ENCODE measurements at places on chromosomes 11 and 22.

GRCh38 chr11:45073685-45074141, 72.7 kb upstream of the PRDM11 start:
- peak; percentile 13 for DNase-seq

- DNase-seq: no peak
Measured at GRCh38 chr11:42972741-42973140, 339.1 kb upstream of the API5 start.

DNA sequence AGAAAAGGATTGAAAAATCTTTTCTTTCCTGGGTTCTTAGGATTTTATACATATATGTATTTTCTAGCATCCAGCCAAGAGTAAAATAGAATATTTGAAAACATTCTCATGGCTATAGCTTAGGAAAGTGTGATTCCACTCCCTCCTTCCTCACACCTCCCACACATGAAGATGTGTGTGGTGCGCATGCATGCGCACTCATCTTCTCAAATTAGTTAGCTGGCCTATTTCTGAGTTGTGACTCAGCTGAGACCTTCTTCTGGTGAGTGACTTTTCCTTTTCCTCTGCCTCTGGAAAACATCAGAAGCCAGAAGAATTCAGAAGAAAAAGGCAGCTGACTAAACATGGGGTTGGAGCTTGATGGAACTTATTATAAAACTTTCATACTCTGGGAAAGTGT, 149.8 kb downstream of the OR4C45 start:
- DNase-seq: no peak

GRCh38 chr11:60077981-60078380, 10.5 kb upstream of the MS4A2 start:
- DNase-seq: no peak

- DNase-seq: no peak
Measured at GRCh38 chr22:33640900-33641299, 279.4 kb downstream of the LARGE1 start.

- DNase-seq: no peak
Measured at GRCh38 chr11:7690648-7691047, 15.6 kb downstream of the OVCH2 start.

DNA sequence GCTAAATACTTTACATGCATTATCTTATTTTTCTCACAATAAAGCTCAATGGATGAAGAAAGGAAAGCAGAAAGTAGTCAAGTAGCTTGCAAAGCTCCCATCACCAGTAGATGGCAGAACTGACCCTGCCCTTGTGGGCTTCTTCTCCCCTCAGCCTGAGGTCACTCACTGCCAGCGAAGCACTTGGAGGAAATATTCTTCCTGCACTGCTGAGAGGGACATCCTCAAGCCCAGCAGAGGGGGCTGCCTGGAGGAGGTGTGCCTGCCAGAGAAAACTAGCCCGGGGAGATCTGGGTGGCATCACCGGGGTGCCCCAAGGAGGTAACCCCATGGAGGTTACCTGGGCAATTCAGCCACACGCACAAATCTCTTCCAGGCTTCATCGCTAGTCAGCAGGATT, 6.6 kb downstream of the APOL4 start:
- DNase-seq: peak; percentile 47

GRCh38 chr11:76553554-76554476, 109.0 kb downstream of the EMSY start:
- DNase-seq: no peak

- DNase-seq: no peak
Measured at GRCh38 chr11:12229450-12230229, 119.2 kb downstream of the MICAL2 start.

- DNase-seq: no peak
Measured at GRCh38 chr11:32427935-32428664, 7.2 kb downstream of the WT1 start.

DNA sequence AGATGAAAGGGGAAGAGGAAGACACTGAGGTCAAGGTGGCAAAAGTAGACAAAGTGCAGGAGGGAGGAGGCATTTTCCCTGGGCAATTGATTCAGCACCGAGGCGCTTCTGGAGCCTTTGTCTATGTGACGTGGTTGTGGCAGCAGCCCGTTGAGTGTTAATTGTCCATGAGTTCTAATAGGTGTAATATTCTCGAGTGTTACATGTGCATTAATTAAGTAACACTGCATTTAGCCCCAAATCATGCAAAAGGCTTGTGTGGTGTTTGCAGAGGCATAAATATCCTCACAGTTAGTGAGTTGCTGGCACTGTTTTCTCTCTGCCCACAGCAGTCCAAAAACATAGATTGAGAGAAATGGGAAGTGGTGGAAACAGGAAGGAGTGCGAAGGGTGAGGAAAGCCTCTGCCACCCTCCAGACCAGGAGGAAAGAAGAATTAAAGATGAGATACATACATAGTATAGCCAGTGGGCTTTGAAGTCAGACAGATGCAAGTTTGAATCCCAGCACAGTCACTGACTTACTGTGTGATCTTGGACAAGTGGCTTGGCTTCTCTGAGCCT, 361.2 kb downstream of the MN1 start:
- no peak for DNase-seq

GRCh38 chr11:88508418-88508758, 170.9 kb upstream of the CTSC start:
- no peak for DNase-seq

- no peak for DNase-seq
Measured at GRCh38 chr22:19889951-19890350, 35.3 kb upstream of the GNB1L start.

DNA sequence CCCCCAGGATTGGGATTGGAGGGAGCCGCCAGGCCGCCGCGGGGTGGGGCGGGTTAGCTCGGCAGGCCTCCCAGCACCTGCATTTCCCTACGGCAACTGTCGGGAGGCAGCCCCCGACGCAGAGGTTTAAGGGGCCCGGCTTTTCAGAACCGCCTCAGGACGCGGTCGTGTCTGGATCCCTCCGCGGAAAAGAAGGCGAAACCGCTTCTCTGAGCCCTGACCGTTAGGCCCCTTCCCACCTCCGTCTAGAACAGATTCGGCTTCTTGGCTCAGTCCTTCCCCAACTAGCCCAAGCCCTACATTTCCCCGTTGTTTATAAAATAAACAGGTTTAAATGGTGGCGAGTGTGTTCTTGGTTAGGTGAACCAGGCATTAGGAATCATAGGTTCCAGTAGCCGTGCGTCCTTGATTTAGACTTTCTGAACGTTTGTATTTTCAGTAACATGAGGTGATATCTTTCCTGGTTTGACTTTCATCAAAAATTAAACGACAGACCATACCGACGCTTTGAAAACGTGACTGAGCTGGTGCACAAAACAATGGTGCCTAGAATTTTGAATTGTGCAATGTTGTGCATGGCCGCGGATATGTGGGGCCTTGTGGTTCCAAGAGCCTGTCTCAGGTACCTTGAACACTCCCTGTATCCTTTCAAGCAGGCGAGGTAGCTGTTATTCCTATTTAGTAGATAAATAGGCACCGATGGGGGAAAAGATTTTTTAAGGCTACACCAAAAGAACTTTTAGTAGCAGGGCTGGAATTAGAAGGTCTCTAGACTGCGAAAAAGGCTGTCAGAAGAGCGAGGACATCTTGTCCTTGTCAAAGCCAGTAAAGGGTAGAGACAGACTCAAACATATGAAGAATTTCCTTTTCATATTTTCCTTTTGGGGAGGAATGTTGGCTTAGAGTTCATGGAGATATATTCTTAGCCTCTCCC, 1.2 kb upstream of the HSPA8 start:
- peak; percentile 50 for DNase-seq

DNA sequence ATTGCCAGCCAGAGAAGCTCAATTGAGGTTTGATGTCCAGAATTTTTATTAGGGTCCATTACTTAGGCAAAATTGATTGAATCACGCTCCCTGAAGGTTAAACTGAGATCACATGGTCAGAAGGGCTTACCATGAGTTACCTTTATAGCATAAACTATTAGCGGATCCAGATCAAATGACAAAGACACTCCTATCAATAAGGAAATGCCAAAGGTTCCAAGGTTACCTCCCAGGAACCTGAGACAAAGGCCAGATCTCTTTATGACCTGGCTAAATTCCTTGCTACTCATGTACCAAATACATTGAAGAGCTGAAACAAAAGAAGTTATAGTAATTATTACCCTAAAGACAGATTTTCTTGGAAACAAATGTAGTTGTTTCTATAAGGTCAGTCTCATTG, 27.8 kb upstream of the ANO5 start:
- DNase-seq: no peak

- DNase-seq: no peak
Measured at GRCh38 chr11:7591987-7592386, 78.2 kb downstream of the PPFIBP2 start.

DNA sequence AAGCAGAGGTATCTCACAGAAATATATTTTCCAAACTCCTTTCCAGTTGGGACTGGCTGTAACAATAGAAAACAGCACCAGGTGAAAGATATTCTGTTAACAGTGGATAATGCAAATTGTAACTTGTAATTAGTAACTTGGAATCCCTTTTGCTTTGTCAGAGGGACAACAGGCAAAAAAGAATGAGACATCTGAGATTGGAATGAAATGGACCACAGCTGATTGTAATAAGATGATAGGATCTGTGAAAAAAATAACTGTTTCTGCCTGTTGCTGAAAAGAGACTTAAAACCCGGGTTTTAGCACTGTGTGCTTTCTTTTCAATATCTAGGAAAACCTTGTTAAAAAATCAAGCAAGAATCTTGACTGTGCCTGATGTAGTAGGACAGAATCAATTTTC, 655.7 kb downstream of the METTL15 start:
- no peak for DNase-seq

DNA sequence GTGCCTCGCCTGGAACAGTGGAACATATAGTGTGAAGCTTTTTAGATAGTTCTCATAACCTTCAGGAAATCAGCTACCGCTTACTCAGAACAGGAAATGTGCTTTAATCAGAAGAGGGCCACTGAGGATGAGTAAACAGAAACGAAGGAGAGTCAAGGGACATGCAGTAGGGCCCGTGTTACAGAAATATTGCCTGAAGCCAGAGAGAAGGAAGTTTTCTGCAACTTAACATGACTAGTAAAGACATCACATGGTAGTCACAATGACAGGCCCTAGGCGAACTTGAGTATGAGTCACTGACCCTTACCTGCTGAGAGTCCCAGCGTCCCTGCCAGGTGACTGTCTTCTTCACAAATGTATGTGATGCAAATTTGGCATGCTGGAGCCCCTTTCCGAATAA, 39.4 kb downstream of the CARD18 start:
- peak; percentile 39 for DNase-seq

DNA sequence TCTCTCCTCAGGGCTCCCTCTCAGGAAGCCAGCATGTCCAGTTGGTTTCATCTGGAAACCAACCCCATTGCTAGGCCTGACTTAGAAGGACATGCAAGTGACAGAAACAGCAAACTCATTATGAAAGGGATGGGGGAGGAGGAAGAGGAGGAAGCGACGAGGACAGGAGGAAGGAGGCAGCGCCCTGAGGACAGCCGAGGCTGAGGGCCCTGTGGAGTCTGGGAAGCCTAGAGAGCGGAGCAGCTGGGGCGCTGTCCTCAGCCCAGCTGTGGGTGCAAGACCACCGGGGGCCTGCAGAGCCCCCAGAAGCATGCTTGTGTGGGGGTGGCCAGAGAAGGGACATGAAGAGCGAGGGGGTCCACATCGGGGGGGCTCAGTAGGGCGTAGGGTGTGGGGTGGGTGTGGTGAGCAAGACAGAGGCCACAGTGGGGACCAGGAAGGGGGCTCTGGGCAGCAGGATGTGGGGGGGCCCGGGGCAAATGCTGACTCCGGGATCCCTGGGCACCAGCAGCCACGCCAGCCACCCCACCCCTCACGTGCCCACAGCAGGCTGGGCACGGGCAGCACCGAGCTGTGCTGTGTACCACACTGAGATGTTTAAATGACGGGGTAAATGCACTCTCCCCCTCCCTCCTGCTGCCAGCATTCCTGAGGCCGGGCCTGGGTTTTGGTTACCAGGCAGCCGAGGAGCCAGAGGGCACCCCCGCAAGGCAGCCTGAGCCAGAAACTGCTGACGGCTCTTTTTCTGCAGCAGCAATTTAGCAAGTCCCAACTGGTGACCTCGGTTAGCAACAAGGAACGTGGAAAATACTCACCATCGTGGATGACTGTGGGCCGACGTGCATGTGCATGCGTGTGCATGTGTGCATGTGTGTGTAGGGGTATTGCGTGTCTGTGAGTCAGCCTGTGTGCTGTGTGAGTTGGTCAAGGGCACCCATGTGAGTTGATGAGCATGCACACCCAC, 82.7 kb upstream of the LINC01488 start:
- DNase-seq: no peak

- no peak for DNase-seq
Measured at GRCh38 chr11:13105237-13105844, 96.2 kb downstream of the RASSF10 start.

GRCh38 chr11:9562716-9563115, 10.8 kb upstream of the WEE1 start:
- no peak for DNase-seq

- DNase-seq: no peak
Measured at GRCh38 chr11:100396266-100396665, 290.8 kb upstream of the ARHGAP42 start.

- no peak for DNase-seq
Measured at GRCh38 chr11:58926251-58926650, 13.0 kb upstream of the GLYATL1 start.

- DNase-seq: no peak
Measured at GRCh38 chr11:76369406-76369805, 11.5 kb downstream of the THAP12 start.

GRCh38 chr22:26660356-26660755, 3.0 kb downstream of the MIAT start:
- no peak for DNase-seq

DNA sequence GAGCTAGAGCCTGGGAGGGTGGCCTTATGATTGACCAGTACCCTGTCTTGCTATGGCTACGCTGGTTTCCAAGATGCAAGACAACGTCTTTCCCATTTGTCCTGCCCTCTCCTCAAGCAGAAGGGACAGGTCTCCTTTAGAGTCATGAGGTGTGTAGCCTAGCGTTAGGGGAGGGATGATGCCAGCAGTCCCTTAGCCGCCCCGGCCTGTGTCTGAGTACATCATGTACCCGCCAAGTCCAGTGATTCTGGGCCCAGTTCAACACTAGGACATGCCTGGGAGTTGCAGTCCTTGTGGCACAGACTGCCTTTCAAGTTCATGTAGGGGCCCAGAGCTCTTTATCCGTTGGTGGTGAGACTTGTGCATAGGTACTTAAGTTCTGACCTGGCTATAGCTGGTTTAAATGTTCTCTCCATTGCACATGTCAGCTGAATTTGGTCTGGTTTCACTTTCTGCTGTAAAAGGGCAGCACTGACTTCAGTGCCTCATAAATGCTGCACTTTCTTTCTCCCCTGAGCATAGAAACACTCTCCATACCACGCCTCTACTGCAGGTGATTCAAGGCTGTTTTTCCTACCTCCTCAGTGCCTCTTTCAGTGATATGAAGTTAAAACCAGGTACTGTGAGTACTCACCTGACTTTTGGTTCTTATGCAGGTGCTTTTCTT, 151.1 kb downstream of the METTL15 start:
- DNase-seq: no peak

DNA sequence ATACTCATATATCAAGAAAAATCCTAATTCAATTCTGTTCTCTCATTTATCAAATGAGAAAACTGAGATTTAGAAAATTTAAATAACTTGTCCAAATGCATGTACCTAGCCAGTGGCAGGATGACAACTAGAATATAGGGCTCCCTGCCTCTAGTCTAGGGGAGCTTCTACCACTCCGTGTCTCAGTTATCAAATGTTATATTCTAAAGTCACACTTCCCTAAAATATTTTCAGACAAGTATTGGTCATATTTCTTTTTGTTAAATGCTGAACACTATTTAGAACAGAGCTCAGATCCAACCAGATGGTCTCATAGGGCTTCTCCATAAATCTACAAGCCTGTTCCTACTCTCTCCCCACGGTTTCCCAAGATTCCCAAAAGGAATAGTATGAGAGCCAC, 26.3 kb downstream of the KCNJ1 start:
- DNase-seq: no peak

GRCh38 chr22:37183432-37184379, 4.3 kb downstream of the C1QTNF6 start:
- DNase-seq: no peak

All from CD4-positive, alpha-beta T cell treated with Interleukin-1 beta for 1 hour (primary cell).